ENCODE measurements at places on chromosomes 4 and X.
A peak's percentile ranks its signal among the peaks of the same experiment; 100 is the strongest.

- DNase-seq, result no peak
Measured at GRCh38 chr4:88002786-88003185, 4.6 kb upstream of the PKD2 start.

DNA sequence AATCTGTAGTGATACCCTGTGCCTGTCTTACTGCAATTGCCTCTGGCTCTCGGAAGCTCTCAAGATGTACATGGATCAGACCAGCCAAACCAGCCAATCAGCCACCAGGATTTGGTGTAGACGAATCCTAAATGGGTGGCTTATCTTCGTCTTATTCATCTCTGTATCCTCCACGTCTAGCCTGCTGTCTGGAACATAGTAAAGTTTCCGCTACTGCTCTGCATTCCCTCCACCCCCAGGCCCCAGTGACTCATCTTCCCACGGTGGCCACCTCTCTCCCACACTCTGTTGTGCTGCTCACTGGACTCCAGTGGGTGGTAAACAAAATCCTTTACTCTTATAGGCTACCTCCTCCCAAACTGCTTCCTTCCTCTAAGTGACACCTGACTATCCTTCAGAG lies 37.8 kb downstream of the SEPTIN6 start:
- peak; percentile 69 for DNase-seq

- DNase-seq, result no peak
Measured at GRCh38 chr4:52933738-52934137, 71.6 kb downstream of the RASL11B start.

GRCh38 chr4:185933078-185933581 lies 121.1 kb upstream of the SORBS2 start:
- peak; percentile 88 for DNase-seq

DNA sequence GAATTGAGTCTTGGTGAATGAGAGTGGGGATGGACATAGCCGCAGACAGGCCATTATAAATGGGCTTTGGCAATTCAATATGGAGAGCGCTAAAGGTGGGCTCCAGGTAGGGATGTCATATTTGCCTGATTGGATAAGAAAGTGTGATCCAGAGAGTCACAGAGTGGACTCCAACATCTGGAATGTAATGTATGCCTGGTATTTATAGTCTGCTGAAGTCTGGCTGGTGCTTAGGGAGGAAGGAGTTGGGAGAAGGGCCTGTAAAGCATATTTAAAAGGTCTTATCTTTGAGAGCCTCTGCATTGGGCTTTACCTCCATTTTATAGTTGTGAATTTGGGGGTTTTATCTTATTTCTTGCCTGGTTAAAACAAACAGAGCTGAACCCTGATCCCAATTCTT lies 153.2 kb downstream of the GALNTL6 start:
- no peak for DNase-seq

- no peak for DNase-seq
Measured at GRCh38 chr4:147772056-147772455, 40.2 kb downstream of the ARHGAP10 start.

GRCh38 chr4:7193030-7193958 lies 956 bp downstream of the SORCS2 start:
- DNase-seq, result no peak

DNA sequence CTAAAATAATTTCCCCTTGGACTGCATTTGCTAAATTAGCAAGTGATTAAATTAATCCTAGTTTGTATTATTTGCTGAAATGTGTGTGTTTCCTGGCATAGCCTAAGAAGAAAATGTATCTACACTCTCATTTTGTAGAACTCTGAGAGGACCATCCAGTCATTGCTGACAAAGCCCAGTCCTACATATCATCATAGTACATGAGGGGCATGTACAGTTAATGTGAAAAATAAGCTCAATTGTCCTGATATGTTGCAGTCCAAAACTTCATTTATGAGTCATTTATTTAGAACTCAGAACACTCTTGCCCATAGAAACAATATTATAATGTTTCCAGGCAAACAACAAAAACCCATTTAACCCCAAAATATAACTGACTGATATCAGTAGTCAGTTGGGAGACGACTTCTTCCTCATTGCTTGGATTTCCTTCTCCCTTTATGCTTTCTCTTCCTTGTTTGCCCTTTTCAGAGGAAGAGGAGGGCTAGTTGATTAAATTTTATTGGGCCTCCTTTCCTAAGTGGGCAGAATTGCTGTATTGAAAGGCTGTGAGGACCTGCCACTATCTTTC lies 26.9 kb upstream of the BBS12 start:
- DNase-seq, result no peak

GRCh38 chr4:68396756-68397155 lies 46.9 kb upstream of the YTHDC1 start:
- DNase-seq, result no peak

GRCh38 chr4:144666539-144667175 lies 20.7 kb downstream of the HHIP start:
- peak; percentile 84 for DNase-seq

DNA sequence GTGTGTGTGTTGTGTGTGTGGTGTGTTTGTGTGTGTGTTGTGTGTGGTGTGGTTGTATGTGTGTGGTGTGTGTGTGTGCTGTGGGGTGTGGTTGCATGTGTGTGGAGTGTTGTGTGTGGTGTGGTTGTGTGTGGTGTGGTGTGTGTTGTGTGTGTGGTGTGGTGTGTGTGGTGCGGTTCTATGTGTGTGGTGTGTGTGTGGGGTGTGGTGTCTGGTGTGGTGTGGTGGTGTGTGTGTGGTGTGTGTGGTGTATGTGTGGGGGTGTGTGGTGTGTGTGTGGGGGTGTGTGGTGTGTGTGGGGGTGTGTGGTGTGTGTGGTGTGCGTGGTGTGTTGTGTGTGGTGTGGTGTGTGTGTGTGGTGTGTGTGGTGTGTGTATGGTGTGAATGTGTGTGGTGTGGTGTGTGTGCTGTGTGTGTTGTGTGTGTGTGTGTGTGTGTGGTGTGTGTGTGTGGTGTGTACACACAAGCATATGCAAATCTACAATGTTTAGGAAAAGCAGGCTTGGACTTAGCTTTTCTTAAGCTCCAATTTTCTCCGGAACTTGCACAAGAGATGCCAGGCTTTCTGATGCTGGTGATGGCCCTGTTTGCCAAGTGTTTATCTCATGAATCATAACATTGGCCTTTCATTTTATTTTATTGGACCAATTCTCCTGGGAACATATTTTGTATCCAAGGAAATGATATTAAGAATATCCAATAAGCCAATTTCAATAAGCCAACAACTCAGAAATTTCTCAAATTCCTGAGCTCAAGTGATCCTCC lies 148.7 kb downstream of the SPATA18 start:
- DNase-seq, result peak; percentile 58

DNA sequence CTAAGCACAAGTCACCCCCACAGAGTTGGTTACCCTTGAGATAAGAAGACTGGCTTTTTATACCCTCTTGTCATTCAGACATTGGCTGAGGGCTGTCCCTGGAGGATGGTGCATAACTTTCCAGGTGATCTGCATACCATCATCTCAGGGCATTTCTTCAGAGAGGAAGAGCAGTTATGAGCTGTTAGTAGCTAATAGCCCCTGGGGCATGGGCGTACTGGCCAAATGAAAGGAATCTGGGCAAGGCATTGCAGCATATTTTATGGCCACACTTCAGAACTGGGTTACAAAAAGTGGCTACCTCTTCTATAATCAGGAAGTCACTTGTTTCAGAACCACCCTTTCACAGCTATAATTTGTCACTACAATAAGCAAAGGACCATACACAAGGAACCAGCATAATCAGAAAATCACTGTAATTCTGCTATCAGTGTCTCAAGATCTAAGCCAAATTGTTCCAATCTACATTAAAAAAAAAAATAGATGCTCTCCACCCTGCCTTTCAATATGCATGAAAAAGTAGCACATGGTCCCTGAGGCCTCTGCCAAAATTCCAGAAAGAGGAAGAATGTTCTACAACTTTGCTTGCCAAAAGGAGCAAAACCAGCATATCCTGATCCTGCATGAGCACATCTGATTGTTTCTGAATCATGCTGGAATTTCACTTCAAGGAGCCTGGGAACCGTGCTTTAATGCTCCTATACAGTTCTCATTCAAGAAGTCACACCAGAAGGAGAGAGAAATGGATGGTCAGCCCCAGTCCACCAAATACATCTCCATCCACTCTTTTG lies 92.0 kb downstream of the TMEM144 start:
- peak; percentile 69 for DNase-seq

GRCh38 chrX:83984961-83985360 lies 124.0 kb downstream of the CYLC1 start:
- DNase-seq, result no peak

- no peak for DNase-seq
Measured at GRCh38 chrX:44203791-44204190, 139.7 kb downstream of the EFHC2 start.

Data from fibroblast of skin of abdomen (primary cell).